ENCODE measurements at places on chromosomes 3 and 15.

DNA sequence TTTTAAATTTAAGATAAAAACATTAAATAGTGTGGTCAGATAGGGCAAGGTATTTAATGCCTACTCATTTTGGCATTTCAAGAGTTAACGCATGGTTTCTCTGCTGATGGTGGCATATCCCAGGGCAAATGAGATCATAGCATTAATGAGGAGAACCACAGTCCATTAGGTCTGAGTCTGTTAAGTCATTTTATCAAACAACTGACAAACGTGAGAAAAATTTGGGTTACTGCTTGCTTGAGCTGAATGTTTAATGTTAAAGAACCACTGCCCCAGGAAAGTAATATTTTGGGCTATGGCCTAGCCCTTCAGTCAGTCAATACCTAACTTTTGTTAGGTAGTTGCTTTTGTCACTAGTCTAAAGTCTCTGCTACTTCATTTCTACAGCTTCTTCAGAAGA is 37.9 kb upstream of the SLC2A2 start:
- no peak for DNase-seq

DNA sequence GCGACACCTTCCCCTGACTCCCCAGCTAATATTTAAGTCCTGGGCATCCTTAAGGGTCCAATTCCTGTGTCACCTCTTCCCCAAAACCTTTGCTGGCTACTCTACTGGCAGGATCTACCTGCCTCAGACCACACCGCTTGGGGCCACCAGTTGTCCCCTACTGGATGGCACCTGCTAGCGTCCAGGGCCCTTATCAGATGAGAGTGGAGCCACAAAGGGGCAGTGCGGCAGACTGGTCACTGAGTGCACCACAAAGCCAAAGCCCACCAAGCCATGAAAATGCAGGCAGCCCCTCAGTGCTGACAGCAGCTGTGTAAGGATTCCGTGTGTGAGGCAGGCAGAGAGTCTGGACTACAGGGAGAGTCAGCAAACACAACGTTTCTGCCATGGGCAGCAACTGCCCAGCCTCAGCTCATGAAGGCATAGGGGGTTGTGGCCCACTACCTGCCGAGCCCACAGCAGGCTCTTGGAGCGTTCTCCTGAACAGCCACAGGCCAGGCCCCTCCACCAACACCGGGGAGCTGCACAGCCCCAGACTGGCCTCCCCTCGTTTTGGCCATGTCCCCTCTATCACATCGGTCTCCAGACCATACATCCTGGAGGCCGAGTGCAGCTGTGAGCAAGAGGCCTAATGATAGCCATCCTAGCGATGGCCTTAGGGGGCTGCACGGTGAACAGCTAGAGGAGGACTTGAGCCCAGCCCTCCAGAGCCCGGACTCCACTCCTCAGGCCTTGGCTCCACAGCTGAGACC is 32.3 kb downstream of the ALDH1L1 start:
- DNase-seq: no peak

- no peak for DNase-seq
Measured at GRCh38 chr3:126463521-126463920, 12.2 kb downstream of the ZXDC start.

DNA sequence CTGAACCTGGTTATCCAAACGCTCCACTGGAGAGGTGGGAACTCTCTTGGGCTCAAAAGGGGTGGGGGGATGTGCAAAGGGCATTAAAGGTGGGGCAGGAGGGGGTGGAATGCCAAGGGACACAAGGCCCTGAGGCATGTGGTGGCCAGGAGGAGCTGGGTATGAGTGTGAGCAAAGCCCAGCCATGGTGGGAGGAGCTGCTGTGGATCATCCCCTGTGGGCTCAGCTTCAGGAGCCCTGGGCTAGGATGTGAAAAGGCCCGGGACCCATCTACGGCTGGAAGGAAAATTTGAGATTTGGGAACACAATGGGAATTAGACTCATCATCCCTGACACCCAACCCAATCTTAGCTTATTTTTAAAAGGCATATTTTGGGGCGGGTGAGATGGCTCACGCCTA is 33.3 kb downstream of the MGLL start:
- no peak for DNase-seq

GRCh38 chr3:73884361-73884760 is 259.6 kb upstream of the PDZRN3 start:
- DNase-seq: no peak

DNA sequence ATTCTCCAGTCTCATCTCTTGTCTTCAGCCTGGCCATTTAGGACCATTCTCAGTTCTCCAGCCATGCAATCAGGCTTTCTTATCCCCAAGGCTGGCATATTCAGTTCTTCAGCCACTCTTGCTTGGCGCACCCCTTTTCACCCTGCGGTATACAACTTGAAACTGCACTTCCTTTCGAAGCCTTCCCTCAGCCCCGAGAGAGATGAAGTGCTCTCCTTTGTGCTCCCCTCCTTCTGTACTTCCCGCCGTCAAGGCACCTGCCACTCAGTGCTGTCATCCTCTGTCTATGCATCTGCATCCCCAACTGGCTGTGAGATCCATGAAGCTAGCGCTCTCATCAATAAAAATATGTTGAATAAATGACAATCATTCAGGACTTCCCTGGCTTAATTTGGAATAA is 45.7 kb downstream of the MORC1 start:
- no peak for DNase-seq

DNA sequence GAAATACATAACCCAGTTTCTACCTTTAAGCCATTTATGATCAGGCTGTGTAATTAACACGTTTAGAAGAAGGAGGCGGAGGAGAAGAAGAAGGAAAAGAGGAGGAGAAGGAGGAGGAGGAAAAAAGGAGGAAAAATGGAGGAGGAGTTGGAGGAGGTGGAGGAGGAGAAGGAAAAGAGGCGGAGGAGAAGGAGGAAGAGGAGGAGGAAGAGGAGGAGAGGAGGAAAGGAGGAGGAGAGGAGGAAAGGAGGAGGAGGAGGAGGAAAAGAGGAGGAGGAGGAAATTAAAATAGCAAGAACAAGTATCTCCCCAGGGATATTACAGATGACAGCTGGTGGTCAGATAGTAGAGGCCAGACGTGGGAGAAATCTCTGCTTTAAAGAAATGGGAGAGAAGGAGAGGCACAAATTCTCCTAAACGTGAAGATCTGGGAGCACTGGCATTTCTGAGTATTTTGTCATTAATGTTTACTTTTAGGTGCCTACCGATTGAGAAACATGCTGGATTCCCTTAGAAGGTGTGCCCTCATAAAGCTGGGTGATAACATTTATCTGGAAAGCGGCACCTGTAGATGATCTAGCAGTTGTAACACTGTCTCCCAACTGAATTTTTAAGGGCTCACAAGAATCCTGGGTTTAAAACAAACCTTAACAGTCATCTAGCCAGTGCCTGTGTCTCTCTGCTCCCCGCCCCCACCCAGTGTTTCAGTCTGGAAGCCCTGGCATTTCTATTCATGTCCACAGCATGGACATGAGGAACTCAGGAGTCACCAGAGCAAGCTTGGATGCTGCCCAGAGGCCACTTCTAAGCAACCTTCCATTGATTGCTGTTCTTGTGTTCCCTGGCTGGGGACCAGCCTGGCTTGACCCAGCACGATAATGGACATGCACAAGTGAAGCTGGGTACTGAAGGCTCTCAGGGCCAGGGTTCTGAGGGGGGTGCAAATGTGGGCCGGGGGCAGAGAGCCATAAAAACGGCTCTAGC is 75.2 kb downstream of the CHRNA7 start:
- DNase-seq: no peak

DNA sequence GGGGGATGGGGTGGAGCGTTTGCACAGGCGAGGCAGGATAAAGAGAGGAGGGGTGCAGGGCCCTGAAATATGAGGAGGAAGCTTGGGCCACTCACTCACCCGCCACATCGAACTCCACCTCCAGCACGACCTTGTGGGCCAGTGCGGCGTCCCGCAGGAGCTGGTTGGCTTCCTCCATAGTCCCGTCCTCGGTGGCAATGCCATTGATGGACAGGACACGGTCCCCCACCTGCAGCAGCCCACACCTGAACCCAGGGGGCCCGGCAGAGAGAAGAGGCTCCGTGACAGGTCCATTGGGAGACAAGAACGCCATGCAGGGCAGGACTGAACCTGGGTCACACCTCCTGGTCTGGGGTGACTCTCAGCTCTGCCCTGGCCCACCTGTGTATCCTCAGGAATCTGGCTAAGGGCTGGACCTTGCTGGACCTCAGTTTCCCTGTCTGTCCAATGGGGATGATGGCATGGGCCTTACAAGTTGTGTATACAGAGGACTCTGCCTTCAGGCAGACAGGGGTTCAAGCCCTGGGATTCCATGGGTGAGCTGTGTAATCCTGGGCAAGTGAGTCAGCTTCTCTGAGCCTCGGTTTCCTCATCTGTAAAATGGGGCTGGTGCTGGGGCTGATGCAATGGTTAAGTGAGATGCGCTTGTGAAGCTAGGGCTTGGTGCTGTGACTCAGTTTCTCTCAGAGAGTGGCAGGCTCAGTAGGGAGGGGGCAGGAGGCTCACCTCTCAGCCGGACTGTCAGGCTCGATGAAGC is 26.4 kb downstream of the GRIP2 start:
- DNase-seq: no peak

- DNase-seq: no peak
Measured at GRCh38 chr15:49751191-49751590, 130.3 kb downstream of the DTWD1 start.

GRCh38 chr15:36557364-36557763 is 22.1 kb upstream of the CDIN1 start:
- DNase-seq: no peak

- DNase-seq: no peak
Measured at GRCh38 chr15:89787944-89788343, 11.8 kb downstream of the MESP2 start.

- no peak for DNase-seq
Measured at GRCh38 chr3:10353661-10354360, 32.9 kb upstream of the SEC13 start.

DNA sequence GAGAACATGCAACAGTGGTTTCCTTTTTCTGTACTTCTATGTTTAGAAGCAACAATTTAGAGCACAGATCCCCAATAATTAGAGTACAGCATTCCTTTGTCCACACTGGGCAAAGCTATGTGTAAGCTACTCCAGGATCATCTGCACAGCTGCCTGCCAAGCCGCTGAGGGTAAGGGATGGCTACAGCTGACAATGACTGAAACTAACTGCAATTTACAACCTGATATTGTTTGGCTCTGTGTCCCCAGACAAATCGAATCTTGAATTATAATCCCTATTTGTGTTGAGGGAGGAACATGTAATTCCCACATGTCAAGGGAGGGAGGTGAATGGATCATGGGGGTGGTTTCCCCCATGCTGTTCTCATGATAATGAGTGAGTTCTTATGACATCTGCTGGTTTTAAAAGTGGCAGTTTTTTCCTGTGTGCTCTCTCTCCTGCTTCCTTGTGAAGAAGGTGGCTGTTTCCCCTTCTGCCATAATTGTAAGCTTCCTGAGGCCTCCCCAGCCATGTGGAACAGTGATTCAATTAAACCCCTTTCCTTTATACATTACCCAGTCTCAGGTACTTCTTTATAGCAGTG is 54.8 kb upstream of the TNFSF10 start:
- DNase-seq: no peak

DNA sequence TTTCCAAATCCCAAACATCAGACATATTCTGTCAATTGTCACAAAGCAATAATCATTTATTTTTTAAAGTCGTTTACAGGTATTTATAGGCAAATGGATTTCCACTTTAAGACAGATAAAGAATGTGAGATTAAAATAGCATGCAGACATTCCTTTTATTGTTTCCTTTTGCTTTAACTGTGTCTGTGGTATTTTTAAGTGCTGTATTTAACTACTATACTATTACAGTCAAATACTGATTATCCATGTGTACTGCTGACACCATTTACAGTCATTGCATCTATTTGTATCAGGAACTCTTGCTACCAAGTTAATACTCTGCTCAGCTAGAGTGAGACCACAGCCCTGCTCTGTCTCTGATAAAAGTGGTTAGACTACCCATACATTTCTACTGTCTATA is 12.8 kb upstream of the CEP152 start:
- no peak for DNase-seq

GRCh38 chr15:69881766-69882165 is 216.0 kb downstream of the TLE3 start:
- no peak for DNase-seq

DNA sequence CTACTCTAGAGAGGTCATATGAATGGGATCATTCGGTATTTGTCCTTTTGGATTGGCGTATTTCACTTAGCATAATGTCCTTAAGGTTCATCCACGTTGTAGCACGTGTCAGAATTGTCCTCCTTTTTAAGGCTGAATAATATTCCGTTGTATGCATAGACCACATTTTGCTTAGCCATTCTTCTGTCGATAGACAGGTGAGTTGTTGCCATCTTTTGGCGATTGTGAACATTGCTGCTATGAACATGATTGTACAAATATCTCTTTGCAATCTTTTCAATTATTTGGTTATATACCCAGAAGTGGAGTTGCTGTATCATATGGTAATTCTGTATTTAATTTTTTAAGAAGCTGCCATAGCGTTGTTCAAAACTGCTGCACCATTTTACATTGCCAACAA is 52.4 kb upstream of the GOLGA8J start:
- no peak for DNase-seq

- DNase-seq: no peak
Measured at GRCh38 chr15:25250011-25250596, 188.7 kb downstream of the UBE3A start.

DNA sequence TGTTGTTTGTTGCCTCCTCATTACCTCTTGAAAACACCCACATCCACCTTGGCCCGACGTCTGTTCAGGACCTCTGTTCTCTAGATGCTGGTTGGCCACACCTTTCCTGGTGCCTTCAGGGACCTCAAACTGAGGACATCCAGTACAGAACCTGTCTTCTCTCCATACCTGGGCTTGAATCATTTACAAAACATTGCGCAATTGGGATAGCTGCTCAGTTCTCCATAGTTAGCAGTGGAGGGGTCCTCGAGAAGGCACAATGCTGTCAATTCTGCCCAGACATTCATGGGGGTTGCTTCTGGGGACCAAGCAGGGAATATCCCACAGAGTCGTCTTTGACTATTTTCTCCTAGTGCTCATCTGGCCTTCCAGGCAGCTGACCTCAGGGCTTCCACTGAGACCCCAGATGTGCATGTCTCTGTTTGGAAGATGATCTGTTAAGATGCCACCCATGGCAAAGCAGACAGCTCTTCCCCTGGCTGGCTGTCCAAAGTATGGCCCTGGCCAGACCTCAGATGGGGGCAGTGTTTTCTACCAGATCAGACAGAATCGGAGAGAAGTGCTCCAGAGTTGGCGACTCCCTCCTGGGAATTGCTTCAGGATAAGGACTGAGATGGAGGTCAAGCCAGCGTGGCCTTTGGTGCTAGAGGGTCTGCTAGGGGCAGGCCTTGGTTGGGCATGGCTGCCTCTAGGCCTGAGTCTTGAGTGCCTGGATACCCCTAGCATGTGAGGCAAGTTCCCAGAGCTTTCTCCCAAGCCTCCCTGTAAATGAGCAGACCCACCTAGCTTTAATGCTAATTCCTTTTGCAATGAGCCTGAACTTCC is 46.1 kb downstream of the CHCHD6 start:
- DNase-seq: no peak

GRCh38 chr15:70034596-70034995 is 63.1 kb downstream of the TLE3 start:
- no peak for DNase-seq

Data from HFFc6 (cell line).